HAP-1 (cell line): ENCODE measurements at places on chromosomes 12 and 14.
A peak's percentile ranks its signal among the peaks of the same experiment; 100 is the strongest.

GRCh38 chr12:79441534-79441933, 249.2 kb downstream of the PAWR start:
- DNase-seq: no peak

GRCh38 chr14:50875359-50876070, 3.7 kb downstream of the ABHD12B start:
- no peak for DNase-seq

GRCh38 chr14:35385042-35385839, 19.3 kb downstream of the NFKBIA start:
- peak; percentile 54 for DNase-seq

DNA sequence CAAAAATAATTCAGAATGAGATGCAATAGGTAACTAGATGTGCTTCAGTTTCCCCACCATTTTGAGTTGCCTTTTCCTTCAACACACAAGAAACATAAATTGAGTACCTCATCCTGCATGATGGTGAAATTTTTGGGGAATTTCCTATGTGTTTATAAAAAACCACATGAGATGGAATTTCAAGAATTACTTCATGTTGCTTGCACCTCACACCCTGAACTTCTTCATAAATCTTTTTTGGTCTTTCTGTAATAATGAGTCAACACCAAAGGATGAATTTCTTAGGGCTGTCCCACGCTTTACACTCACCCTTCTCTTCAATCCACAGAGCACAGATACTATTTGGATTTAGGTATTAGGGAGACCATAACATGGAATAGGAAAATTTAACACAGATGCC, 22.6 kb upstream of the LUM start:
- DNase-seq: no peak

DNA sequence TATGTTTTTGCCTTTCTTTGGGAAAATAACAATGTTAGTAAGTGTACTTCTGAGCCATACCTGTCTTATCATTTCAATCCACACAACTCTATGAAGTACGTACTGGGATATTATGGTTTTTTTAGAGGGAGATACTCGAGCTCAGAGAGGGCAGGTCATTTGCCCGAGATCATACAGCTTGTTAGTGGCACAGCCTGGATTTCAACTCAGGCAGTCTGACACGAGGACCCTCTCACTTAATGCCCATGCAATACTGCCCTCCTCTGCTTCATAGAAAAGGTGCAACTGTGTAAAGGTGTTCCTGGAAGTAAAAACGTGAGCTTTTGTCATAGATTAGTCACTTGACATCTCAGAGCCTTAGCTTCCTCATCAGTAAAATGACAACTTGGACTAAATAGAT, 128.0 kb downstream of the NDUFA12 start:
- DNase-seq: peak; percentile 71

DNA sequence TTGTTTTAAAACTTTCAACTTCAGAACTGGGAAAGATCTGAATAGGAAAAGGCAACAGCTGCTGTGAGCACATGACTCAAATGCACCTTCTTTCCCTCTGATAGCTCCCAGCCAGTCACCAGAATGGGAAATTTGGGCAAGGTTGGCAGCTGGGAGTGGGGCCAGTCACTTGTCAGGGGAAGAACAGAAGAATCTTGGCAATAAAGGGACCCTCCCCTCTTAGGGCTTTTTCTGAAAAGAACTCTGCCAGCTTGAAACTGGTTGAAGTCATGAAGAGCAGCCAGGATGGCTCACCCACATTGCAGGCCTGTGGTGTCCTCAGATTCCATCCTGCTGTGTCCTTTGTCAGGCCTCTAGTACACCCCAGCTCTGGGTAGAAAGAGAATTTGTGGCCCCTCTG, 10.3 kb upstream of the RIC8B start:
- no peak for DNase-seq

GRCh38 chr12:95216711-95217376, 423 bp downstream of the FGD6 start:
- DNase-seq: no peak

DNA sequence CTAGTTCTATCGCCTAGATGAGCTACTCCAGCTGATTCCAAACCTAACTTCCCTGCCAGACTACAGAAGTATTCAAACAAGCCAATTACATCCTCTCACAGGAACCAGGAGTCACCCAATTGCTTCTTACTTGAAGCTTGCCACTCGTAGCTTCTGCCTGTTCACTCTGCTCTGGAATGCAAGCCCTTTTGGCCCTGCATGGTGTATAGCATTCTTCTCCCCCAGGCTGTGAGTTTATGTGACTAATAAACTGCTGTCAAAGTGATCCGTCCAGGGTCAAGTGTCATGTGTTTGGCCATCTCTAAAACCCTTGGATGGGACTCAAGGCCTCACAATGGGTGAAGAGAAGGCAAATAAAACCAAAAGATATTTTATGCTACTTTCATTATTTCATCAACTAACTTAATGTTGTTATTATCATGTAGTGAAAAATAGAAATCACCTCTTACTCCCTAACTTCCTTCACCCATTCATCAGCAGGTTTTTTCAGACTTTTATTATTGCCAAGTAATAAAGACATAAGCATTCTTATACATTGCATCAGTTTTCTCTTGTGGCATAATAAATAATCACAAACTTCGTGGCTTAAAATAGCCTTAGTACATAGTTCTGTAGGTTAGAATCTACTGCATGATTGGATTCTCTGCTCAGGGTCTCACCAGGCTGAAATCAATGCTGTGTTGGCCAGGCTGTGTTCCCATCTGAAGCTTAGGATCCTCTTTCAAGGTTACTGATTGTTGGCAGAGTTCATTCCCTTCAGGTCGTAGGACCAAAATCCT, 1981.7 kb upstream of the FLRT2 start:
- no peak for DNase-seq

DNA sequence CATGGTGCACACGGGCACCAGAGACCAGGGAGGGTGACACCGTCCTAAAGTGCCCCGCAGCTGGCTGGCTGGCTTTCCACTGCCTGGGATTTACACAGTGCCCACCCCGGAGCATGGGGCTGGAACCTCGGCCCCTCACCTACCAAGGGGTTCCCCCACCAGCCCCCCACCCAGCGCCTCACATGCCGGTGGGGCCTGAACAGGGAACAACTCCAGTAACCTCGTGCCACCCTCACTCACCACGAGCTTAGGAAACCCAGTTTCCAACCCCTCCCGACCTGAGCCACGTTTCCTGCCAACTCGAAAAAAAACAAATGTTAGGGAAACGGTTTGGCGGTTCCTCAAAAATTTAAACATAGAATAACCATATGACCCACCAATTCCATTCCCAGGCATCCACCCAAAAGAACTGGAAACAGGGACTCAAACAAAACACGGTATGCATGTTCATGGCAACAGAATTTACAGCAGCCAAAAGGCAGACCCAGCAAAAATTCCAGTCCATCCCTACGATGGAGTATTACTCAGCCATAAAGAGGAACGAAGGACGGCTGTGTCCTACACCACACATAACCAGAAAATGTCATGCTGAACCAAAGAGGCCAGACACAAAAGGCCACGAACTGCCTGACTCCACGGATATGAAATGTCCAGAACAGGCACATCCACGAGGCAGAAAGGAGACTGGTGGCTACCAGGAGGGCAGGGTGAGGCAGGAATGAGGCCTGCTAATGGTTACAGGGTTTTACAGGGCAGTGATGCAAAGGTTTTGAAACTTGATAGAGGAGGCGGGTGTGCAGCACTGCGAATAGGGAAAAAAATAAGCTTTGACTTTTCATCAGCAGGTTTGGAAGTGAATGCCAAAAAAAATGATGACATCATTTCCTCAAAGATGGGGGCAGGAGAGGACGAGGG, 68.9 kb downstream of the NCOR2 start:
- no peak for DNase-seq

GRCh38 chr14:103854017-103854808, 6.8 kb upstream of the PPP1R13B start:
- no peak for DNase-seq

DNA sequence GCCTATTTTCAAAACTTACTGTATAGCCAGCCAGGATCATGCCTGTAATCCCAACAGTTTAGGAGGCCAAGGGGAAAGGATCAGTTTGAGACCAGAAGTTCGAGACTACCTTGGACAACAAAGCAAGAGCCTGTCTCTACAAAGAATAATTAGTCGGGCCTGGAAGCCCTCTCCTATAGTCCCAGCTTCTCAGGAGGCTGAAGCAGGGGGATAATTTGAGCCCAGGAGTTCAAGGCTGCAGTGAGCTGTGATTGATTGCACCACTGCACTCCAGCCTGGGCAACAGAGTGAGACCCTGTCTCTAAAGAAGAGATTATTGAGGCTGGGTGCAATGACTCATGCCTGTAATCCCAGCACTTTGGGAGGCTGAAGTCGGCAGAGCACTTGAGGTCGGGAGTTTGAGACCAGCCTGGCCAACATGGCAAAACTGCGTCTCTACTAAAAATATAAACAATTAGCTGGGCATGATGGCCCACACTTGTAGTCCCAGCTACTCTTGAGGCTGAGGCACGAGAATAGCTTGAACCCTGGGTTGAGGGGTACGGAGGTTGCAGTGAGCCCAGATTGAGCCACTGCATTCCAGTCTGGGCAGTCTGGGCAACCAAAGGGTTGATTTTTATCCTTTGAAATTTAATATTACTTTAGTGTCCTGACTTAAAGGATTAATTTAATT, 14.1 kb downstream of the EID3 start:
- DNase-seq: no peak

- no peak for DNase-seq
Observed at GRCh38 chr14:96145116-96145864, 59.3 kb upstream of the BDKRB2 start.

- no peak for DNase-seq
Observed at GRCh38 chr14:104394409-104394851, 185.1 kb upstream of the C14orf180 start.

DNA sequence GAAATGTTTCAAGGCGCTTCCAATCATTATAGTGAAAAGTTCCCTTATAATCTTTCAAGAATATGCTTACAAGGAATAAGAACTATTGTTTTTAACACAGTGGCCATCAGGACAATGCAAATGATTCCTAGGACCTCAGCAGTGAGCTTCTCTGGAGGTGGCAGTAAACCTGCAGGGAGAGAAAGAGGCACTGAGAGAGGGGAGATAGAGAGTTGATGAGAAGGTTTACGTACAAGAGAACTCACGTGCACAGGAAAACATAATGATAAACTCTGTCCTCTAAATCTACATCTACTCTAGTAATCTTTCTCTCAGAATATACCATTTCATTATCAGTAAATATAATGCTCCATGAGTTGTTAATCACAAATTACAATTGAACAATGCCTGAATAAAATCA, 715 bp downstream of the KLRC4 start:
- DNase-seq: no peak

- no peak for DNase-seq
Observed at GRCh38 chr12:111424189-111424792, 18.6 kb downstream of the SH2B3 start.

DNA sequence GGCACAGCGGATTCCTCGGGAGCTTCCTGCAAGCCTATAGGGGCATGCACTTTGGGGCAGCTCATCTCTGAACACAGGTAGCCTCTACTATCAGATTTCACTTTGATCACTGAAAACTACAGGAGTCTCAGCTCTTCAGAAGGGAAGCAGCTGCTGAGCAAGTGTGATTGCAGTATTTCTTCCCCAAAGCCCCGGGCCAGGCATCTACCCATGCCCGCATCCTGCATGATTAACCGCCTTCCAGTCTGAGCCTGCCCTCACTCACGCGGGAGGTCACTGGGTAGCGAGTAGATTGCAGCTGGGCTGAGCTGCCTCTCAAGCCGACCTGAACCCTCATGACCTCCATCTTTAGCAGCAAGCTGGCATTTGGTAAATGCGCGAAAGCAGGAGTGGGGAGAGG, 334.7 kb downstream of the DPF3 start:
- no peak for DNase-seq

- DNase-seq: no peak
Observed at GRCh38 chr12:115362339-115362976, 678.5 kb upstream of the TBX3 start.

DNA sequence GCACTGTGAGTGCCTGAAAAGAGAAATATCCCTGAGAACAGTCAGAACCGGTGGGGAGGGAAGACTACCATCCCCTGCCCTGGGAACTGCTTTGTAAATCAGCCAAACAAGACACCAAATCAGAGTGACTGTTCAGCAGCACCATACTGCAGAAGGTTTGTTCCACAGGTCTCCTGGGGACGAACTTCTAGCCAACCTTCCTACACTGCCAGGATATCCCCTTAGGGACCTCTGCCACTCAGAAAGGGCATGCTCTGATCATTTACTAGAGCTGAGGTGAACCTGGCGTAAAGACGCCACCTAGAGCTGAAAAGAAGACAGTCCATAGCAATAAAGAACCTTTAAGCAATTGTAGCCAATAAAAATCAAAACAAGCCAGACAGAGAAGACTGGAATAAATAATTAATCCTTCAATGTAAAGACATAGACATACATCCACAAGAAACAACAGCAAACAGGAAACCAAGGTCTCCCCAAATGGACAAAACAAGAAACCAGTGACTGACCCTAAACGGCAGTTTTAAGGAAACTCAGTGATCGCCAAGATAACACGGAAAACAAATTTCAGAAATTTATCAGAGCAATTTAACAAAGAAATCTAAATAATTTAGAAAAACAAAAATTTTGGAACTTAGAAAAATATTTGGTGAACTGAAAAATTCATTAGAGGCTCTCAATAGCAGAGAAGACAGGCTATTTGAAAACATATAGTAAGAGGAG, 228.1 kb upstream of the AMIGO2 start:
- no peak for DNase-seq

DNA sequence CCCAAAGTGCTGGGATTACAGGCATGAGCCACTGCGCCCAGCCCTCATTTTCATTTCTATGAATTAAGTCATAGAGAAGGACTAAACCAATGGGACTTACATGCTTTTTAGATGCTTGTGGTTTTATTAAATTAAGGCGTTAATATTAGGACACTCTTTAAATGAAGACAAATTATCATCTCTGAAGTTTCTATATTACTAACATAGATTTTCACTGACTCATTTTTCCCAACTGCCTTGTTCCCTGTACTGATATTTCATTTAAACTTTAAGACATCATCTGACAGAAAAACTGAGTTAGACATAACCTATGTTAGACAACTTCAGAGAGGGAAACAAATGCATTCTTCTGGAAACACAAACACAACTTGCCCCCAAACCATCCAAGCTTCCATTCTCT, 99.8 kb downstream of the BTG1 start:
- DNase-seq: no peak

- no peak for DNase-seq
Observed at GRCh38 chr12:98332642-98333041, 182.7 kb upstream of the TMPO start.

GRCh38 chr14:87992718-87993628, at the start of gene GALC:
TSS of gene GALC (minus strand) at chr14:87993182. CDS start at chr14:87993164, 18 bp downstream.
- DNase-seq: no peak

DNA sequence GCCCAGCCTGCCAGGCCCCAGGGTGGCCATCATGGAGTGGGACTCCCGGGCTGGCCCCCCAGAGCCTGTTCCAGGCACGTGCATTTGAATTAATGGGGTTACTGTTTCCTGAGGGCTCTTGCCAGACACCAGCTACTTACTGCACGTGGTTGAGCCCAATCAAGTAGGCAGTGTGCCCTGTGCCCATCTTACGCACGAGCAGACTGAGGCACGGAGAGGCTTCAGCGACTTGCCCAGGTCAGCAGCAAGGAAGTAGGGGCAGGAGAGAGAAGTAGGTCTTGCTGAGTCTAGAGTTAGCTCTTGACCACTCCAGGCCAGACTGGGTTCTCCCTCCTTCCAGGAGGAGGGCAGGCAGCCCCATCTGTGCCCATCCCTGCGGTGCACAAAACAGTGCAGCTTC, 67.7 kb downstream of the DIO3 start:
- DNase-seq: no peak
